ENCODE measurements at places on chromosomes 1 and 21.

- no peak for DNase-seq
These were observed 7.9 kb downstream of the MYBPHL start for GRCh38 chr1:109298666-109299557.

DNA sequence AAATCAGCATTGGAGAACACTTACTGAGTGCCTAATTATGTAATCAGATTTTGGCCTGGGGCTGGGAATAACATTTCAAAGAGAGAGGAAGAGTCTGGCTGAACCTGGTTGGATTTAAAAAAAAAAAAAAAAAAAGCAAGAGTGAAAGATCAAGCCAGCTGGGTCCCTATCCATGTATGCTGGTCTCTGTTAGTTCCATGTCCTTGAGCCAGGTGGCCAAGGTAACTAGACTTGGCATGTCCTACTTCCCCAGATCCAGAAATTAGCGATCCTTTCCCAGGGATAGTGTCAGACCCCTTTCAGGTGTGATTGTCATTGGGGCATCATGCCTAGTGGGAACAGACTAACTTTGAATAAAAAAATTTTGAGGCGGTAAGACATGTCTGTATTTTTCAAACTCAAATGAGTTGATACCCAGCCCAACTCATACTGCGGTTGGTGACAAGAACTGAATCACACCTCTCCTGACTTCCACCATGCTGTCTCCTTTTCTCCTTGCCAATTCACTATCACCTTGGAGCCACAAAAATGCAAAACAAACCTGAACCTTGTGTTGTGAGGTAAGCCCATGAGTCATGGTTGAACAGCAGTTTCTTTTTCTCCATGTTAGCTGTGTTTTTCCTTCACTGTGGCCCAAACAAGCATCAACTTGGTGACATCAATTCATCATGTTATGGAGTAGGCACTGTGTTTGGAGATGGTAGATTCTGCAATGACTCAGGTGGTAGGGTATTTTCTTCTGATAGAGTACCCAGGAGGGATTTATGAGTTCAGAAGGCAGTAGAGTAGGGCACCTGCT is 24.5 kb upstream of the PPP2R5A start:
- no peak for DNase-seq

GRCh38 chr1:202692959-202693555 is 17.2 kb downstream of the SYT2 start:
- peak; percentile 88 for DNase-seq

DNA sequence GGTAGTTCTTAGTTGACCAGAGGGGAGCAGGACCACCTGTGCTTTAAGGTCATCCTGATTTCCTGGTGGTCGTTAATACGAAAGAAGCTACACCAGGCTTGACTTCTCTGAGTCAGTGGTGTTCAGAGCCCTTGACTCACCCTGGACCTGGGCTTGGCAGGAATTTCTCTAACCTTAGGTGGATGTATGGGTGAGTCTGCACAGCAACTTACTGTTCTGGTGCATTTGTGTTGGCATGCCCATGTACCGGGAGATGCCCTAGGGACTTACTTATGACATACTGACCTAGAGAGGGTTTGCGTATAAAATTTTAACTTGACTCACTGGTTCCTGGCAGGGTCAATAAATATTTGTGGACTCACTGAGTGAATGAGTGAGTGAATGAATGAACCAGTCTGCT is 304.6 kb downstream of the DISC1 start:
- no peak for DNase-seq

DNA sequence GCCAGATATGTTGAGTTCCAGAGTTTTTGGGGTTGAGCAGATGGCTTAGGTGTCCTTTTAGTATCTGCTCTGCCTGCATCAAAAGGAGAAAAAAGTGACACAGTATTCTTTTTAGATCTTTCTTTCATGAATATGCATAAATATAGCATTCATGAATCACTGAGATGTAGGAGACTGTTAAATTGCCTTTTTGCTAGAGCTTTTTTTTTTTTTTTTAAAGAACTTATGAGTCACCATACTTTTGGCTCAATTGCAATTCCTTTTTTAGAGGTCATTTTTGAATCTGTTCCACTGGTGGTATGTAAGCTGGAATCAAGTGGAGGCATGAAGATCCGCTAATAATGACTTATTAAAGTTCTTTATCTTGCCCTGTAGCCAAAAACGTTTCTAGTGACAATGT is 480.9 kb upstream of the ZRANB2 start:
- DNase-seq, result no peak

All from hematopoietic multipotent progenitor cell treated with erythropoietin and hydrocortisone succinate and interleukin-3 and kit ligand, for 6 days (in vitro differentiated cells).